Activated CD4-positive, alpha-beta T cell treated with anti-CD3 and anti-CD28 coated beads for 48 hours (primary cell): ENCODE measurements at places on chromosomes 3 and 15.
A peak's percentile ranks its signal among the peaks of the same experiment; 100 is the strongest.

- no peak for DNase-seq
Measured at GRCh38 chr3:42451116-42451515, 40.7 kb upstream of the LYZL4 start.

GRCh38 chr3:58670506-58671135 is 4.0 kb upstream of the FAM3D start:
- no peak for DNase-seq

DNA sequence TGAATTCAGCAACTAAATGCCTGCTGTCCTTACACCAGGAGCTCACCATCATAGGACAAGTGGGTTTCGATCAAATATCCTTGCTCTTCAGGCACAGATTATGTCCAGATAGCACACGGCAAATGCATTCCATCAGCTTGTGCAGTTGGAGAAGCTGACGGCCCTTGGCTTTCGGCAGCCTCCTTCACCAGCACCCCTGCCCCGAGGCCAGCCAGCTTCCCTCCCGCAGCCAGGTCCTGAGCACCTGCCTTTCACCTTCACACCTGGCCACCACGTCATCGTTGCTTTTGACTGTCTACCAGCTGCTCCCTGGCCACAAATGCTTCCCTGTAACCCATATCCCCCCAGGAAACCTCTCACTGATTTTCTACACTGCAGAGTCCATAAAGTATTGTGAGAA is 355.5 kb downstream of the OCA2 start:
- DNase-seq: no peak

DNA sequence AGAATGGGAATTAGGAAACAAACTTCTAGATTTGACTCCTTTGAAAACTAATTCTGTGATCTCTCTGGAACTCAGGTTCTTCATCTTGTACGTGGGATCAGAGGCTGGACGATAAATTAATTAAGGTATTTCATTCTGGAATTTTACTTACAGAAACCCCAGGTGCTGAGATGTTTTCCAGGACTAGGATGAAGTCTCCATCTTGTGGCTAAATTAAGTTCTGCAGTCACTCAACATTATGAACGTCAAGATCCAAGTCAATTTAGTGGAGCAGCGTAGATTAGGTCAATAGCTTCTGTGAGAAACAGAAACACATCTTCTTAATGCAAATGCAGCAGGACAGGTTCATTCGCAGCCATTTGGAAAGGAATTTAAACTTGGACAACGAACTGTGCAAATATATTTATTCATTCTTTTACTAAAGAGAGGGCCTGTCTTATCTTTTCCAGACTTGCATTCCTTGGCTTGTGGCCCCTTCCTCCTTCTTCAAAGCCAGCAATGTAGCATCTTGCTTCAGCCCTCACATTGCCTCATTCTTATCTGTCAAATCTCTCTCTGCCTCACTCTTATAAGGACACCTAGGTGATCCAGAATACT is 26.7 kb upstream of the TMC3 start:
- no peak for DNase-seq

GRCh38 chr3:127234778-127235177 is 41.8 kb downstream of the PRR23E start:
- no peak for DNase-seq

- no peak for DNase-seq
Measured at GRCh38 chr15:51706926-51707608, 25.8 kb downstream of the SCG3 start.

- no peak for DNase-seq
Measured at GRCh38 chr3:9721015-9721699, 10.4 kb upstream of the BRPF1 start.

- DNase-seq: no peak
Measured at GRCh38 chr3:99875581-99875928, 57.9 kb downstream of the CMSS1 start.

- DNase-seq: no peak
Measured at GRCh38 chr15:51046799-51047449, 47.8 kb downstream of the TNFAIP8L3 start.

GRCh38 chr3:62370858-62371719 is 2.3 kb downstream of the FEZF2 start:
- no peak for DNase-seq

- no peak for DNase-seq
Measured at GRCh38 chr3:65712140-65712539, 326.6 kb downstream of the MAGI1 start.

GRCh38 chr15:66692808-66693596 is 9.0 kb upstream of the SMAD6 start:
- peak; percentile 18 for DNase-seq

- no peak for DNase-seq
Measured at GRCh38 chr3:43344520-43344919, 58.2 kb downstream of the SNRK start.

- DNase-seq: no peak
Measured at GRCh38 chr3:5735896-5736295, 548.4 kb downstream of the EDEM1 start.

DNA sequence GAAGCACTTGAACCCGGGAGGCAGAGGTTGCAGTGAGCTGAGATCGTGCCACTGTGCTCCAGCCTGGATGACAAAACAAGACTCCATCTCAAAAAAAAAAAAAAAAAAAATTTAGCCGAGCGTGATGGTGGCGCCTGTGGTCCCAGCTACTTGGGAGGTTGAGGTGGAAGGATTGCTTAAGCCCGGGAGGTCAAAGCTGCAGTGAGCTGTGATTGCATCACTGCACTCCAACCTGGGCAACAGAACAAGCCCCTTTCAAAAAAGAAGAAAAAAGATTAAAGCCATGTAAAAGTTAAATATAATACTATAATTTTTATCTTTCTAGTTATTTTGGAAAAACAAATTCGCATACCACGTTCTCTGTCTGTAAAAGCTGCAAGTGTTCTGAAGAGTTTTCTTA is 61.9 kb upstream of the SKIL start:
- no peak for DNase-seq

GRCh38 chr3:24379936-24380335 is 114.7 kb downstream of the THRB start:
- no peak for DNase-seq

- no peak for DNase-seq
Measured at GRCh38 chr3:73766599-73767381, 142.0 kb upstream of the PDZRN3 start.

GRCh38 chr3:104909198-104909597 is 457.5 kb upstream of the ALCAM start:
- DNase-seq: no peak

- DNase-seq: no peak
Measured at GRCh38 chr15:89885611-89886010, 8.2 kb downstream of the AP3S2 start.

- DNase-seq: no peak
Measured at GRCh38 chr3:171784387-171784786, 25.9 kb downstream of the PLD1 start.

- DNase-seq: no peak
Measured at GRCh38 chr3:157353652-157354051, 83.0 kb upstream of the PTX3 start.

DNA sequence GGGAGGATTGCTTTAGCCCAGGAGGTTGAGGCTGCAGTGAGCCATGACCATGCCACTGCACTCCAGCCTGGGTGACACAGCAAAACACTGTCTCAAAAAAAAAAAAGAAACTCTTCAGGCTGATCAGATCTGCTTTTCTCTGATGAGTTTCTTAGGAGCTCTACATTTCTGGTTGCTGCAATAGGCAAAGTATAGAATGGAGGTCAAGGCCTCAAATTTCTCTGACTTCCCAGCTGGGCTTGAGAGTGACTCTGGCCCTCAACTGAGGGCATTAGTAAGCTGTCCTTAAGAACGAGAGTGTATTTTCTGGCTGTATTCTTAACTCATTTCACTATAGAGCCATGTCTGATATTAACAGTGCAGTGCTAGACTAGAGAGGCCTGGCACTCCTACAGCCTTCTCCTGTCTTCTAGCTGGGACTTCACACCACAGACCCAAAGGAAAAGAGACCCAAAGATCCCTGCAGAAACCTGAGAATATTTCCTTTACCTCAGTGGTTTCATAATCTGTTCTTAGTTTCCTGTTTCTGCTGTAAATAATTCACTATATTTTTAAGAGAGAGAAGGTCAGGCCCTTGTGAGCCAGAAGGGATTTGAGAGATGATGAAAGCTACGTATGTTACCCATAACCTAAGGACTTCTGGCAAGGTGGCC is 2.0 kb upstream of the NR1I2 start:
- no peak for DNase-seq

- DNase-seq: no peak
Measured at GRCh38 chr15:92095693-92096092, 242.2 kb downstream of the SLCO3A1 start.
